ENCODE measurements at places on chromosomes 11 and 22.

- no peak for DNase-seq
Measured at GRCh38 chr11:20926799-20927540, 257.6 kb downstream of the NELL1 start.

DNA sequence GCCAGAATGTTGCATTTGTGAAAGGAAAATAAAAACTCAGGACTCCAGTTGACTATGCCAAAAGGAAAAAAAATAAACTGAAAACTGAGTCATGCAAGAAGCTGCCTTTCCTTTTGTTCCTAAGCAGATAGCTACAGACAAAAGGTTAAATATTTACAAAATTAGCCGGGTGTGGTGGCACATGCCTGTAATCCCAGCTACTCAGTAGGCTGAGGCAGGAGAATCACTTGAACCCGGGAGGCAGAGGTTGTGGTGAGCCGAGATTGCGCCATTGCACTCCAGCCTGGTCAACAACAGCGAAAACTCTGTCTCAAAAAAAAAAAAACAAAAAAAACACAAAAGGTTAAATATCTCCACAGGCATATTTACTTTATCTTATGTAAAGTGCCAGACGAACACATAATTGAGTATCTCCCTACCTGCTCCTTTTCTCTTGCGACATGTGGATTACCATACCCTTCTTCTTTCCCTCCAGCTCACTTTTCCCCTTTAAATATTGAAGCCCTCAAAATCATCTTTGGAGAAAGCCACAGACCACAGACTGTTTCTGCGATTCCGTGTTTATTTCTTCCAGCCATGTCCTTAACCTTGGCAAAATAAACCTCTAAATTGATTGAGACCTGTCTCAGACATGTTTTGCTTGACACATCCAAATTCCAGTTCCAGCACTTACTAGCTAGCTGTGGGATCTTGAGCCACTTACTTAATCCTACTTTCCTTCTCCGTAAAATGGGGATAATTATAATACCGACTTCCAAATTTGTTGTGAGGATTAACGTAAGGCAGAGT lies 2.3 kb upstream of the SMPD1 start:
- DNase-seq: no peak

GRCh38 chr11:43723617-43724016 lies 43.1 kb downstream of the HSD17B12 start:
- DNase-seq: no peak

DNA sequence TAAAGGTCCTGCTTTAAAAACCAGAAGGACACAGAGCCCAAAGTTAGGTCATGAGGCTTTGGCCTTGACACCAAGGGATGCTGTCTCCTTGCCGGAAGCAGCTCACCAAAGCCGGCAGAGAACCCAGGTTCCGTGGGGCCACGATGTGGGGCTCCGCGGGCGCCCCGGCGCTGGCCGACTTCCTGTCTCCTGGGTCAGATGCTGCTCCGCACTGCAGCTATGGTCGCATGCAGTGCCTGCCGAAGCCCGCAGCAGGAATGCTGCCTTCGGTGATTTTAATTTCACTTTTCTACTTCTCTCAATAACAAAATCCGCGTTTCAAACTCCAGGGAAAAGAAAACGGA lies 454 bp upstream of the OTUB1 start:
- peak; percentile 77 for DNase-seq

DNA sequence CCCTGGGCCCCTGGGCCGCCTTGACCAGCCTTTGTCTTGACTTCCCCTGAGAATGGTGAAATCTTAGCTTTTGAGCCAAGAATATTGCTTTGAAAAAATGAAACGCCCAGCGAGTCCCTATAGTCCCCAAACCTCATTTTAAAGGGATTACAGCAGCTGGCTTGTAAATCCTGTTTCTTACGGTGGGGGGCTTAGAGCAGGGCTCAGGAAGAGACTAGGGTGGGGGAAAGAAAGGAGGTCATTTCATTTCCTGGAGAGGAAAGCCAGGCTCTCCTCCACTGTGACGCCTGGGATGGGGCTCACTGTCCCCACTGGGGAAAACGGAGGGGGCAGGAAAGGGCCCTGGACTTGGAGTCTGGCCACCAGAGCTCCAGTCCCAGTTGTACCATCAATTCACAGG lies 72.2 kb upstream of the ALX4 start:
- DNase-seq: no peak

GRCh38 chr22:44002997-44003396 lies 21.1 kb upstream of the PARVB start:
- DNase-seq: no peak

DNA sequence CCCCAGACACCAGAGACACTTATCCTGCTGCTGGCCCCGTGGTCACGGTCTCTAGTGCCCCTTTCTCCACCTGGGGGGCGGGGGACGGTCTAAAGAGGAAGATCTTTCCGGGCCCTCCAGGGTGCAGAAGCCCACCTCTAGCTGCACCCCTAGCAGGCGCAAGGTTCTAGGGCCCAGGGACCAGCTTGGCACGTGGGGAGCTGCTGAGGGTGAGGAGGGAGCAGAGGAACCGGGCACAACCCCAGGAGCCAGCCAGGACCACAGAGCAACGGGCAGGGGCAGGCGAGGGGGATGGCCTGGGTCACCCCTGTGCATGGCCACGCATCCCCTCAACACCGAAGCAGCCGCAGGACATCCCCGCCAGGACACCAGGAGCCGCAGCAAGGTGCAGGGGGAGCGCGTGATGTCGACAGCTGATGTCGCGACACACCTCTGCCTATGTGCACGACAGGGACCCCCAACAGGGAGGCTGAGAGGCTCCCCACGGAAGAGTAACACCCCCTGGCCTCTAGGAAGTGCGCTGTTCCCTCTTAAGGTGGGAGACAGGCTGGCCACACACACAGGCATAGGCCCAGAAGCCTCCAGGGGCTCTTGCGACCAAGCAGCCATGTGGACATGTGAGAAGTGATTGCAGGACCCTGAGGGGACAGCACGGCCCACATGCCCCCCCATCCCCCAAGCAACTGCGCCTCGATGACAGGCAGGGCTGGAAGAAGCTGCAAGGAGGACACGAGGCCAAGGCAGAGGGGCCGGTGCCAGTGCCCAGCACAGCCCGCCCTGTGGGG lies 5.1 kb downstream of the LRFN4 start:
- no peak for DNase-seq

- DNase-seq: peak; percentile 55
Measured at GRCh38 chr11:48017105-48017830, 36.9 kb downstream of the PTPRJ start.

DNA sequence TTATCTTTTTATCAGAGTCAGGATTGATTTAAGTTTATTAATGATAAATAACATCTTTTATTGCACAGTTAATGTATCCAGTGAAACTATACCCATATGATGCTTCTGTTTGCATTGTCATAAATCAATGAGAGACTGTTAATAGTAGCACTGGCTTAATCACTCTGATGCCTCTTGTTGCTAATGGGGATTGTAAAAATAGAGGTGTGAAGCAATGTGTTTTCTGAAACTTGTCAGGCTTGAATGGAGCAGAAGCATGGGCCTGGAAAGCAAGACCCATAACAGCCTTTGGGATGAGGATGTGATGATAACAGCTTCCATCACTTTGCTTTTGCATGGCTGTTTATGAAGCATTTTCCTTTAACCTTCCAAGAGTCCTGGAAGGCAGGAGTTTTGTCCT lies 319.7 kb downstream of the DDX10 start:
- no peak for DNase-seq

- no peak for DNase-seq
Measured at GRCh38 chr11:125372088-125372487, 124.0 kb downstream of the FEZ1 start.

DNA sequence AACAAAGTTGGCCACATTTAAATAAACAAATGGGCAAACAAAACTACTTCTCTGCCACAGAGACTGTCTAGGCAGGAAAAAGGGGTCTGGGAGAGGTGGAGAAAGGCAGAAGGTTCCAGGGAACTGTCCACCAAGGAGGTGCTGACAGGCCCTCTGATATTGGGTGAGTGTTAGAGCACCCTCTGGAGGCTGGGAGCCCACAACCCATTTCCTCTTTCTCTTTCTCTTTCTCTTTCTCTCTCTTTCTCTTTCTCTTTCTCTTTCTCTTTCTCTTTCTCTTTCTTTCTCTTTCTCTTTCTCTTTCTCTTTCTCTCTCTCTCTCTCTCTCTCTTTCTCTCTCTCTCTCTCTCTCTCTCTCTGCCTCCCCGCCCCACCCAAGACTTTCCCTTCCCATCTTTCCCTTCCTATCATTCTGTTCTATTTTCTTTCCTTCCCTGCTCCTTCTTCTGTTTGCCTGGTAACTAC lies 912.8 kb downstream of the DLG2 start:
- DNase-seq: no peak

DNA sequence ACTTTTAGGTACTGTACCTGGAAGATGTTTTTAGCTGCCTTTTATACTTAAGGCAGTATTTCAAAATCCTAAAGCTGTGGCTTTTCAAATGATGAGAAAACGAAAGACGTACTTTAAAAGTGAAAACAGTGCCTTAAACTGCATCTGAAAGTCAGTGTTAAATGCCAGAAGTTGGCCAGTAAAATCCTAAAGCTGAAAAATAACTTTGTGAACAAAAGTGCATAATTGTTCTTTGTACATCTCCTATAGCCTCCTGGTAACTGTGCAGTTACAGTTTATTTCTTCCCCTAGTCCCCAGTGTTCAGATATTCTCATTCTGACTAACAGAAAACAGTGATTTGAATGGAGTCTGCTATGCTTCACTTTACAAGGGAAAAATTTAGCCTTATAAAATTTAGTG lies 6.8 kb downstream of the EED start:
- no peak for DNase-seq

GRCh38 chr22:49833340-49834007 lies 5.8 kb upstream of the BRD1 start:
- DNase-seq: no peak

DNA sequence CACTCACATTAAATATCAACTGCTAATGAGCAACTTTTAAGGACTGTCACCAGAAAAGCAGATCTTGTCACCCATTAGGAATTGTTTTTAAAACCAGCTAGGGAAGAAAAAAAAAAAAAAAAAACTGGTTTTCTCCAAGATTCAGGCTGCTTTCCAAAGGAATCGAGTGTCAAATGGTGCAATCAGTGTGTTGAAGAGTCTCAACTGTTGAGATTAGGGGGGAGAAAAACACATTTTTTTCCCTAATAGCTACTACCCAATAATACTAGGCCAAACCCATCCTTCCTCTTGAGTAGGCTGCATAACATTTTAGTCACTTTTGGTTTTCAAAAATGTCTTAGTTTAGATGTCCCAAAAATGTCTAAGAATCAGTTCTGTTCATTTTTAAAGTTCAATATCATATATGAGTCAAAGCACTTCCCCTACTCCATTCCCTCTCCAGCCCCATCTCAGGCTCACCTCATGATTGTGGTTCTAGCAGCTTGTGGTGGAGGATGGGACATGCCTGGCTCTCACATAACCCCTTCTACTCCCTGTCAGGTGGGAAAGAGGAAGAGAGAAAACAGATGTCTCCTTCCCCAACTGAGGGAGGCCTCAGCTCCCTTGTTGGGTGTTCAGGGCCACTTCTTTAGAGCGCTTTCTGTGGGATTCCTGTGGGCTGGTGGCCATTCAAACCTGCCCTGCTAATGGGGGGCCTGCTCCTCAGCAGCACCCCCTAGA lies 193.6 kb downstream of the CWF19L2 start:
- no peak for DNase-seq

DNA sequence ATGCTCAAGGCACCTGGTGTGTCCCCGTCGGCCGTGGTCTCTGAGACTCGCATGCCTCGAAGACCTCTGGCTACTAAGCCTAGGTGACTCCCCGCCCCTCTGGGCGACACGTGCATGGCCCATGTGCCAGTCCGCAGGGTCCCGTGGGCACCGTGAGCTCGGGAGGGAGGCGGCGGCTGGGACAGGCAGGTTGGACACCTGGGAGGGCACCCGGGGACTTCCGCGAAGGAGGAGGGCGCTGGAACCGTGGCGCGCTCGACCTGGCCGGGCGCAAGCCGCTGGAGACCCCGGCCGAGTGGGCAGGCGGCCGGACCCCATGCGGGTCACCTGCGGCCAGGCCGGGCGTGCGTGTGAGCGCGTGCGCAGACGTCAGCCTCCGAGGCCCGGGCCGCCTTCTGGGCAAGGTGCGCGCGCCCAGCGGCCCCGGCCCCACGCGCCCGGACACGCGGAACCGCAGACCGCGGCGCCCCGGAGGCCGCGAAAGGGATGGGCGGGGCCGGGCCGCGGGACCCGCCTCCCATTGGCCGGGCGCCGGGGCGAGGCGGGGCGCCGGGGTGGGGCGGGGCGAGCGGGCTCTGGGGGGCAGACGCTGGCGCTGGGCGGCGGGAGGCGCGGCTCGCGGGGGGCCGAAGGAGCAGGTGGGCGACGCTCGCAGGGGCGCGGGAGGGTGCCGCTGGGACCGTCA lies 579 bp upstream of the RASD2 start:
- peak; percentile 68 for DNase-seq

DNA sequence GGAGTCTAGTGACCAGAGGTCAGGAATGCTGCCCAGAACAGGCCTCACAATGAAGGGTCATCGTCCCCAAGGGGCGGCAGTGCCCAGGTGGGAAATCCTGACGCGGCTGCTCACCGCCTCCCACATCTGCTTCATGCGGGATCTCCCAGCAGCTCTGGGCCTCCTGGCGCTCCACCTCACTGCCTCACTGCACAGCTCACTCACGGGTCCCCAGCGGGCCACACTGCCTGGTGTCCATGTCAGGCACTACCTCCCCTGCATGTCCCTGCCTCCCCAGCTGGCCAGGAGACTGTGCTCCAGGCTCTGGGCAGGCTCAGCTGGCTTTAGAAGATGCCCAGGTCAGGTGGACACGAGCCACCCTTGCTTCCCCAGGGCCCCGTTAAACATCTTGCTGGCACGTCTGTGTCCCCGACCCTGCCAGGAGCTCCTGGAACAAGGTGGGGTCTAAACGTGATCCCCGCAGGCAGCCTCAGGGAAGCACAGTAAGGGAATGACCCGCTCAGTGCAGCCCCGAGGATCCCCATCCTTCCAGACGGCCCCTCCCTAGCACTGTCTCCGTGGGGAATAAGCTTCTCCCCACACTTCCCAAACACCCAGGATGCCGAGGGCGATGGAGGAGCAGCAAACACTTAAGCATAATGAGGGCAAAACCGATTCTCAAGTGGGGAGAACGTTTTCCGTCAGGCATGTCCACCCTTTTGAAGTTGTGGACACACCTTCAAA lies 93.2 kb downstream of the TRMU start:
- no peak for DNase-seq

DNA sequence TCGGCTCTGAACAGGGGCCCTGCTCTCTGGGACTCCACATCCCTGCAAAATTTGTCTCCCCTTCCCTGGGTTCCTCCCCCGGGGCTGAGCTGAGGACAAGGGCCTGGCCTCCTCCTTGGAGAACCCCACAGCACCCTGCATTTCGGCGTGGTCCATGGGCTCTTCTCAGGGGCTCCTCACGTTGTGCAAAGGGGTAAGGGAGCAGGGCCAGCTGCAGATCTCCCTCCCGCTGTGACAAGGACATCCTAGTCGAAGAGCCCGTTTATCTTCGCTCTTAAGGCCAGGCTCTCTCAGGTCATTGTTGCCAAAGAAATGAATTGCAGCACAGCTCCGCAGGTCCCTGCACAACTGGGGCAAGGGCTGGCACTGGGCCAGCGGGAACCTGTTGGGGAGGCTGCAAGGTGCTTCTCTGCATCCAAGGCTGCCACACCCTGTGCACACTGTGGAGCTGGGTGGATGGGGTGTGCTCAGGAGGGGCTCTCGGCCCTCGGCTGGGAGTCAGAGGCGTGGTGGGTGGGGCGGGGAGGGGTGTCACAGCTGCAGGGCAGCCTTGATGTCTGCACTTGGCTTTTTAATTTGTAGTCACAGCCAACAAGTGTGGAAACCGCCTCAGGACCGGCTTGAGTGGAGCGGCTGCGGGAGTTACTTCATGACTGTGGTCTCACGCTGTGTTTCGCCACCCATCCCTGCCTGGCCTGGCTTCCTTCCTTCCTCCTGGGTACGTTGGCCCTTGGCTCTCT lies 26.6 kb upstream of the SEPTIN5 start:
- DNase-seq: no peak

GRCh38 chr11:8567602-8568198 lies 26.3 kb downstream of the STK33 start:
- DNase-seq: no peak

All from activated naive CD4-positive, alpha-beta T cell treated with Interleukin-2 at 50 U/mL for 16 hours (primary cell).